Activated T-cell treated with anti-CD3 and anti-CD28 coated beads for 1 hour (primary cell): ENCODE measurements at places on chromosomes 3 and 15.

- no peak for DNase-seq
Observed at GRCh38 chr3:196344663-196345062, 6.5 kb upstream of the TM4SF19 start.

DNA sequence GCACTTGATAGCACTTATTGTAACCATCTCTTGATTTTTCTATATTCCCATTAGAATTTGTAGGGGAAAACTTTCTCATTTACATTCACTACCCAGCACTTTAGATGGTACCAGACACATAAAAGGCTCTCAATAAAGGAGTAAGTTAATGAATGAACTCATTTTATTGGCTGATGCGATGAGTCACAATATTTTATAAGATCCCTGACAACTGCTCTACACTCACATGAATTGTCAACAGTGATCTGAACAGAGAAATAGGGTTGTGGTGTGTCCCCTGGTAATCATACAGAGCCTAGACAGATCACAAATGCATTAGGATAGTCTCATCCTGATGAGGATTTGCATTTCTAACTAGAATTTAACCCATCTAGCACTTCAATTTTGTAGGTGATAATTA lies 567.6 kb upstream of the ARPP21 start:
- no peak for DNase-seq

DNA sequence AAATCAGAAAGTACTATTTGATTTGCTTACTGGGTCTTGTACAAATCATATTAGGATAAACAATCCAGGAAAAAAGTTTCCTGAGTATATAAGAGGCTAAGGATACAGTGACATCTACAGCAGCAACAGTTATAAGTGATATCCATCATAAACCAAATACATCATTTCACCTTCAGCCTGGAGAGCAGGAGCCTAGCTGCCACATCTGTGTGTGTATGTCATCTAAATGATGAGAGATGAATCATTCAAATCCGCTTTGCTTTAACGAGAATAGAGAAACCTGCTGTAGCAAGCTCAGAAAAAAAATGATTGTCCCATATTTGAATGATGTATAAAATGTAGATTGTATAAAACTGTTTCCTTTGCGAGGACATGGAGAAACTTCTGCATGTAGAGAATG lies 841.4 kb downstream of the SI start:
- no peak for DNase-seq

DNA sequence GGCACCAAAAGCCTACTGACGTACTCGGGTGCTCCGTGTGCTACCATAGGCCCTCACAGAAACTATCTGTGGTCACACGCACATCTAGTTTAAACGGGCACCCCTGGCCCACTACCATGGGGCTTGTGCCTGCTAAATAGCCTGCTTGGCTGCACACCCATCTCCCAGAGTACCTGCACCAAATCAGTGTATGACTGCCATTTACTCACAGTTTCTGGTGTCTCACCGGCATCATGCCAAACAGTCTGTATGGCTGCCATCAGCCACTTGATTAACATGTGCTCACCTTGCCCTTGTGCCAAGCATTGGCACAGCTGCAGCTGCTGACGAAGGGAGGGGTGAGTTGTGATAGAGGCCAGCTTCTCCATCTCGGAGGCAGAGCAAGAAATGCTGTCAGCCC lies 232.7 kb downstream of the IGSF11 start:
- no peak for DNase-seq

DNA sequence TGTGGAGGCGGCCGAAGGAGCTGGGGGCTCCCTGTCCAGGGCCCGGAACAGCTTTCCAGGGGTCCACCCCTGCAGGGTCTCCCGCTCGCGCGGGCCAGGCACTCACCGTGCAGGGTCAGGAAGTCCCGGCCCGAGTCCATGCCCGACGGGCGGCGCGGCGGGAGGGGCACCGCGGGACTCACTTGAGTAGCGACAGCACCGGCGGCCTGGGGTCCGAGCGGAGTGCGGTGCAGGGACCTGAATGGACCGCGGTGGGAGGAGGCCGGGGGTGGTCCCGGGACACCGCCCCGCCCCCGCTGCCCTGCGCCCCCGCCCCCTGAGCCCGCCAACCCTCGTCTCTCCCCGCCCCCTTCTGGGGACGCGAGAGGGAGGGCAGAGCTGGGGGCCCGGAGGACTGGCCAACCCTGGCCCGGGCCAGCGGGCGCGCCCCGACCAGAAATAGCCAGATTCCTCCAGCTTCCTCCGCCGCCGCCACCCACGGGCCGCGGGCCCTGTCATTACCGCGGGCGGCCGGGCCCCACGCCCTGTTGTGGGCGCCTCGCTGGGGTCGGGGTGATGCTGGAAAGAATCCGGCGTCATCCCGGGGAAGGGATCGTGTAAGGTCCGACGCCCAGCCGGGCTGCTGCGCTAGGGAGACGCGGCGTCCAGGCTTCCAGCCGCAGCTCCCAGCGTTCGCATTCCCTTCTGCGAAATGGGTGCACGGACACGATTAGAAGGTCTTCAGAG lies at the start of gene PLCD1:
Gene PLCD1, minus strand, starts transcription at position 243 of the 726 bp plus-strand sequence. Its CDS starts 103 bp downstream, at position 140.
- DNase-seq, result peak; percentile 20

GRCh38 chr3:73143821-73144237 lies 82.4 kb downstream of the EBLN2 start:
- no peak for DNase-seq

- no peak for DNase-seq
Observed at GRCh38 chr15:33005582-33005981, 188.9 kb downstream of the FMN1 start.

GRCh38 chr3:56929809-56930615 lies 128.3 kb upstream of the ARHGEF3 start:
- DNase-seq, result no peak

DNA sequence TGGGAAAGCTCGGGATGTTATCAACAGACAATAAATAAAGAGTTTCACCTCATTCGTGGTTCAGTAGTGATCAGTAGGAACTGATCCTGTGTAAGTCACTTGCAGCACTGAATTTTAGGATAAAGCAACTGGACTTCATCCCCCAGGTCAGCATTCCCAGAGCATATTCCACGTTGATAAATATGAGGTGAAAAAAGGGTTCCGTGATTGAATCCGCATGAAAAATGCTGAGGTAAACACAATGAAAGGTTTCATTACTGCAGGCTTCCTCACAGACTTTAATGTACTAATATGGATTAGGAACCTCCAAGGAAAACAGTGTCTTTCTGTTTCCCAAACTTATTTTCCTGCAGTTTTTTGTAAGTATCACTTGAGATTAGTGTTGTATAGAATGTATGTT lies 177.3 kb upstream of the BHLHE40 start:
- DNase-seq, result no peak

- DNase-seq, result no peak
Observed at GRCh38 chr3:62436785-62437184, 63.4 kb upstream of the FEZF2 start.

DNA sequence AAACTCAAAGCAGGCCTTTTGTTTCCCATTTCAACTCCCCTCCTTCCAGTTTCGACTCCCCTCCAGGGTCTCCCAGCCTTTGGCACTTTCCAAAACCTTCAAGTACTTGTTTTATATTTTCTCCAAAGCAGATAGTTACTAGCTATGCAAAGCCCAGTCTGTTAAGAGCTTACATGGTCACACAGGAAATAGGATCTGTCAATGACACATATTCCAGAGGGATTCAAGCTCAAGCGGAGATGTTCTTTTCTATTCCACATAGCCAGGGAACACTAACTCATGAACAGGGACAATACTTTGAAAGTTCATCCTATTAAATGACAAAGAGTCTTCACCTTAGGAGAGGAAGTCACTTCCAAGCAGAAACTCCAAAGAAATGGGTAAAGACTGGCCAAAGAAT lies 18.6 kb downstream of the SUCLG2 start:
- DNase-seq, result no peak

DNA sequence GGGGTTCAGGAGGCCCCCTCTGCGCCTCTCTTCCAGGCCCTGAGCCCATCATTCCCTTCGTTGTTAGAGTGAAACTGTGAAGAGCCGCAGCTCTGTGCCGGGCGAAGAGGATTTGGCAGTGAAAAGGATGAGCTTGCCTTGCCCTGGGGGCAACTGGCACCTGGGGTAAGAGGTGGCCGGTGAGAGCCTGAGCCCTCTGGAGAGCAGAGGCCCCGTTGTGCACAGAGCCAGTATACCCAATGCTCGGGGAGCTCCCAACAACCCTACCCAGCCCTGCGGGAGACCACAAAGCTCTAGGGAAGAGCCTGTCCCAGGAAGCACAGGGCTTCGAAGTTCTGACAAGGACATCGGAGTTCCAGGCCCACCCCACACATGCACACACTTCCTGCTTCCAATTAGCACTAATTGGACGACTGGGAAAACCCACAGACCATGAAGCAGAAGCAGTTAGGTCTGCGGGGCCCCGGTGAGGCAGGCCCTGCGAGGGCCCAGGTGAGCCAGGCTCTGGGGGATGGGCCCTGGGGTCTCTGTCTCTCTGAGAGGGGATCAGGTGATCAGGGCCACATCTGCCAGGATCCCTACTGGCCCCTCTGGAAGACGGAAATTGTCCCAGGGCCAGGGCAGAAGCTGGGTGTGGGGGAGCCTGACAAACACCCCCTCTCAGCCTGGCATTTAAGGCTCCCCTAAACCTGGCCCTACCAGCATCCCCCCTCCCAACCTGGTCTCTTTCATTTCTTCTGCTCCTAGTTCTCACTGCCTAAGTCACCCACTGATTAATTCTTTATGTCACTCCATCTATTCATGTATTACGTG lies 27.9 kb upstream of the SFMBT1 start:
- DNase-seq, result no peak

- DNase-seq, result no peak
Observed at GRCh38 chr3:74066456-74066855, 441.7 kb upstream of the PDZRN3 start.

- DNase-seq, result no peak
Observed at GRCh38 chr3:59245859-59246501, 196.2 kb upstream of the CFAP20DC start.

GRCh38 chr3:49534581-49535441 lies 19.5 kb upstream of the BSN start:
- DNase-seq, result no peak

DNA sequence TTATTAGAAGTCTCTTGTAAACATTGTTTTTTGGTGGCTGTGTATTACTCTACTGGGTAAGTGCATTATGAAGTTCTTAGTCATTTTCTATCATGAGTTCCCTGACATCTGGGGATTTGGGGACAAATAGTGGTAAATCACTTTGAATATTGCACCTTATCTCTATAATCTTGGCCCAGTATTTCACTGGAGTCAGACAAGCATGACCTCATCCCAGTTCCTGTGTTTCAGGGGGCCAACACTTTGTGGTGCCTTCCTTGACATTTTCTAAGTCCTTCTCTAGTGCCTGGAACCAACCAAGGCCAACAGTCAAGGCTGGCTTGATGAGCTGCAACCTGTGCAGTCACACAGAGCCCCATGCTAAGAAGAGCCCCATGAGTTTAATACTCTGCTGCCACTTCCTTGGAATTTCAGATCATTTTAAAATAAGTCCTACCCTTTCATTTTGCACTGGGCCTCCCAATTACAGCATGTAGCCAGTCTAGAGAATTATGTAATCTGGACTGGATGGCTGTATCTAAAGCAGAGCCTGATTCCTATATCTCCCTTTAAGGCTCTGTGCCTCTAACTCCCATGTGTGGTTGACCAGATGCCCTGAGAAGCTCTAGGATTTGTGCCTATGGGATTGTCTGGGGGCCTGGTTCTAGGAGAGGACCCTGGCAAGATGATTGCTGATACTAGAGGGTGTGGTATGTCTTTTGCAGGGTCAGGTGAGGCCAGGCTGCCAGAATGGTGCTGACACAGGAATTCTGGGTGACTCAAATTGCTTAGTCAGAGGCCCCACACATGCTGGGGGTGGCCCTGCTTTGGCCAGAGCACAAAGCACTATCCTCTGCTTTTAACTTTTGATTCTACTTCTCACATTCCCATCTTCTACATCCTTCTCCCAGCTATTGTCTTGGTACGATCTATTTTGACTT lies 319.6 kb upstream of the TBC1D5 start:
- no peak for DNase-seq

DNA sequence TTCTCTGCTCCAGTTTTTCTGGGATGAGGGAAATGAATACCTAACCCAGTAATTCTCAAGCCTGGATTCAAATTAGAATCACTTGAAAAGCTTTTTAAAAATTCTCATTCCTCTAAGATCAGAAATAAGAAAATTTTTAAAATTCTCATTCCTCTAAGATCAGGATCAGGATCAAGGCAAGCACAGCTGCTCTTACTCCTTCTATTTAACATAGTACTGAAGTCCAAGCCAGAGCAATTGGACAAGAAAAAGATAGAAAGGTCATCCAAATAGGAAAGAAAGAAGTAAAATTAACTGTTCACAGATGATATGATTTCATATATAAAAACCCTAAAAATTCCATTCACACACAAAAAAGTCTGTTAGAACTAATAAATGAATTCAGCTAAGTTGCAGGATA lies 24.2 kb upstream of the CLRN1 start:
- DNase-seq, result no peak

DNA sequence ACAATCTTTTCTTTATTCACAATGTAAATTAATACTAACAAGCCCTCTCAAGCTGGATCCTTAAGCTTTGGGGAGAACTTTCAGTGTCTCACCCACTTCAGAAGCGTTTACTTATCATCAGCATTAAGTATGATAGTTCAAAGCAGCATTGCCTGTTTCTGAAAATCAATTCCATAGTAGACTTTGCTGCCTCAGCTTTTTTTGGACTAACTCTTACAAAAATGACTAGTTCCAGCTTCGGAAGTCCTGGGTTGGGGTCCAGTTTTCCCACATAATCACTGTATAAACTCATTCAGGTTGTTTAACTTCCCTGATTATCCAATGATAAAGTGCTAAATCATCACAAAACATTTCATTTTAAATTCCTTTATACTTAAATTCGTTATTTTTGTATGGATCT lies 114.4 kb downstream of the NR2F2 start:
- DNase-seq, result no peak

- no peak for DNase-seq
Observed at GRCh38 chr3:126354776-126355175, 2.4 kb downstream of the KLF15 start.

DNA sequence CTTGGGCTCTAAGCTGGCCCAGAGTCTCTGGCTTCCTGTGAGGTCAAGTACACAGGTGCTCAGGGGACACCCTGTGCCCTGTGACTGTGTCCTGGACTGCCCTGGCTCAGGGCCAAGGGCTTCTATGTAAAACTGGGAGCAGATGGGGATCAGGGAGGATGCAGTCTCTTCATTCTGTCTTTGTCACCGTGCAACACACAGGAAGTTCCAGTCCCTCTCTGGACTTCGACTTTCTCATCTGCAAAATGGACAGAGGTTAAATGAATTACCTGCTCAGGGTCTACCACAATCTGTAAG lies 61.9 kb upstream of the TLE3 start:
- no peak for DNase-seq

GRCh38 chr3:66073464-66074141 lies 34.9 kb upstream of the MAGI1 start:
- no peak for DNase-seq

GRCh38 chr3:36923981-36924743 lies 20.7 kb downstream of the TRANK1 start:
- DNase-seq, result no peak

DNA sequence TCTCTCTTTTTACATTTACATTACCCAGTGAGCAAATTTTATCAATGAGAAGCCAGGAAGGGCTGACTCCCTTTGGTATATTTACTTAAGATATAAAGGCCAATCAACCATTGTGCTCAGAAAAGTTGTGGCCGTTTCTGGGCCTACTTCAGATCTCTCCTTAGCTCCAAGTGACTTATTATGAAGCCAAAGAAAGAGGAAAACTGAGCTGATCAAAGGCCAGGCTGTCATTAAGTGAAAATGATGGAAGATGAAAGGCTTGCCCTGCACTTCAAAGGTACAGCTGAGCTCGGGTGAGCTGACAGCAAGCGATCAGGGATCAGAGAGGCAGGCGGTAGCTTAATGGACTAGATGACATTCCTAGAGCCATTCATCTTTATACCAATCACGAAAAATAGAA lies 24.8 kb downstream of the VGLL4 start:
- DNase-seq, result no peak
